ENCODE measurements at places on chromosomes 4 and X. TPM values are rescaled to one million over a fixed set of nuclear protein-coding genes. Genes with fewer than 3 reads are reported as not detected.

Gene PPP1R2C
- total RNA-seq = not detected

Gene PRKG2
- total RNA-seq = 0.67 TPM

Gene PAGE1
- not detected for total RNA-seq

Gene SLC49A3
- total RNA-seq = 0.10 TPM

Gene AMTN
- 0.18 TPM for total RNA-seq

Gene MAGEB5
- total RNA-seq = not detected

Gene ADAM29
- total RNA-seq = not detected
